Karpas-422 (cell line): ENCODE measurements at places on chromosomes 7 and 10.

- no peaks in the 10 kb centered on the region for H3K4me1 ChIP-seq
- no peaks in the 10 kb centered on the region for H3K36me3 ChIP-seq
- no peak for DNase-seq
- H3K27me3 ChIP-seq: 0 out of 2 replicates have a peak, but pooled peaks cover 3% of the 10 kb centered on the region
- no peak overlapping the region for H3K4me3 ChIP-seq
Measured at GRCh38 chr7:103445228-103446048, 569 bp downstream of the SLC26A5 start.

- DNase-seq: no peak
- peaks cover 11% of the 10 kb centered on the region for H3K4me1 ChIP-seq
- no peak overlapping the region for H3K27ac ChIP-seq
- peaks cover 7% of the 10 kb centered on the region; the same call in 1 of the 2 replicates for H3K36me3 ChIP-seq
Measured at GRCh38 chr10:35050568-35050967, 39.6 kb downstream of the CUL2 start.

DNA sequence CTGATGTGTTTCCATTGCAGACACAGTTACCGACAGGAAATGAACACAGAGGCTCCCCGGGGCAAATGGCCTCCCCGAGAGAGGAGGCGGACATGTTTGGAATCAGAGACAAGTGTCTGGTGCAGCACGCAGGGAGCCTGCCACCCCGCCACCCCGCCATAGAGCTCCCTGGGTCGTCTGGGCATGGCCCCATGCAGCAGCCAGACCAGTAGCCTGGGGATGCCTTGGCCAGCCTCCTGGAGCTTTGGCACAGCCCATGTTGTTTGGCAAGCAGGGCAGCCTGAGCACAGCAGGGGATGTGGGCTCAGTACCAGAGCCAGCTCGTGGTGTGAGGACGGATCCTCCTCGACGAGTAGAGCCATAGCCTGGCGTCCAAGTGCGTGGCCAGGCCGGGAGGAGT, 80.8 kb downstream of the NKX6-2 start:
- no peak overlapping the region for H3K4me3 ChIP-seq
- no peak overlapping the region for H3K27ac ChIP-seq
- H3K36me3 ChIP-seq: no peaks in the 10 kb centered on the region; the same call in 1 of the 2 replicates
- DNase-seq: no peak
- H3K27me3 ChIP-seq: no peaks in the 10 kb centered on the region
- no peaks in the 10 kb centered on the region for H3K4me1 ChIP-seq

DNA sequence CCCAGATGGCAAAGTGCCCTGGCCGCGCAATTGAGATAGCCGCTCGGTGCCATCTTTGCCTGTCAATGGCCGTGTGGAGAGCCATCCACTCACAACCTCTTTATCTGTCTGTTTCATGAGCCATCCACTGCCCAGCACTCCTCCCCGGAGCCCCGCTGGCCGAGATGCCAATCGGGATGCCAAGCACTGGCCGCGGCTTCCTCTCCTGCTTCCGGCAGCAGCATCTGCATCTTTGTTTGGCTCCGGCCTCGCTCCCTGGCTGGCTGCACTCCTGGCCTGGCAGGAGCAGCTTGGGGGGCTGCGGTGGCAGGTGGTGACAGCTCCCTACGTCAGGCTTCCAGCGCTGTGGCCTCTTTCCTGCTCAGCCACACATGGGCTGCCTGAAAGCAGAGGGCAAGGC, 231.7 kb downstream of the USP6NL start:
- no peak for DNase-seq
- H3K4me1 ChIP-seq: no peaks in the 10 kb centered on the region
- no peak overlapping the region for H3K4me3 ChIP-seq
- H3K27me3 ChIP-seq: no peaks in the 10 kb centered on the region
- no peak overlapping the region for H3K27ac ChIP-seq
- no peaks in the 10 kb centered on the region for H3K36me3 ChIP-seq

DNA sequence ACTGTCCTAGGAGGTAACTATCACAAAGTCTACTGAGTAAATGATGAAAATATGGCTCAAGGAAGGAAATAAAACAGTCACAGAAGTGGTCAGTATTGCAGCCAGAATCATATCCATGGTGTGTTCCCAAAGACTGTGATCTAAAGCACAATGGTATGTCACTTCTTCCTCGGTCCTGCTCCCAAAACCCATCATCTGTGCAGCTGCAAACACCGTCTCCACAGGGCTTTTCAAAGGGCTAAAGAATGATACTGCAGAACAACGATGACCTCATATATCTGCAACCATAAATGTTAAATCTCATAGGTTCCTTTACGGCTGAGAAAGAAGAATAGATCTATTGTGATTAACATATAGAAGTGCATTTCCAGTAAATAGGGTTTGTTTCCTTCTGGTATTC, 465.0 kb downstream of the GRID1 start:
- DNase-seq: no peak
- H3K36me3 ChIP-seq: no peaks in the 10 kb centered on the region
- H3K27me3 ChIP-seq: no peaks in the 10 kb centered on the region
- no peak overlapping the region for H3K27ac ChIP-seq
- no peaks in the 10 kb centered on the region for H3K4me1 ChIP-seq

- no peaks in the 10 kb centered on the region for H3K4me1 ChIP-seq
- no peaks in the 10 kb centered on the region for H3K27me3 ChIP-seq
- no peak overlapping the region for H3K27ac ChIP-seq
Measured at GRCh38 chr10:129568583-129569344, 101.7 kb downstream of the MGMT start.

DNA sequence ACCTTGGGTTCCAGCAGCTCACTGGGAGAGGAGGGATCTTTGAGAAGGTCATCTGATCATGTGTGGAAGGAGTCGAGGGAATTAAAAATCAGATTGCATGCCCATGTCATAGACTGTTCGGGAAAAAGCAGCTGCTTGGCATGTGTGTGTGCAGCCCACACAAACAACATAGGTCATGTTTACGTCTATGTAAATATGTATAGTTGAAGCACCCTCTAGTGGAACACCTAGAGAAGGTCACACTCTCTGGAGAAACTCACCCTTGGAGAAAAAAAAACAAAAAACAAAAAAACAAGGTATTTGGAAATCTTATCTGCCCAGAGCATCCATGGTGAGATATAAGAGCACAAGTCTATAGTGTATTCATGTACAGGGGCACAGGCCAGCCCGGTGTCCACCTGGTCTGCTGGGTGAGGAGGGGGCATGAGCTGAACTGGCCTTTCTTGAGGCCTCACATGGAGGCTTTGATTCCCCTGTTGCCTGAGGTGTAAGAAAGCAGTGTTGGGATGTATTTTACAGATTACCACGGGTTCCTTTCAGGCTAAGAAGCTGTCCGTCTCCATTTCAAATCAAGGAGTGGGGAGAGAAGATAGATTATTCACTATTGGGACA, 98.0 kb downstream of the NPY start:
- H3K4me3 ChIP-seq: no peak overlapping the region
- no peaks in the 10 kb centered on the region for H3K36me3 ChIP-seq
- H3K27ac ChIP-seq: no peak overlapping the region
- H3K4me1 ChIP-seq: no peaks in the 10 kb centered on the region
- no peaks in the 10 kb centered on the region for H3K27me3 ChIP-seq
- DNase-seq: peak; percentile 43

GRCh38 chr7:75694638-75695399, 43.9 kb downstream of the HIP1 start:
- H3K4me1 ChIP-seq: peaks cover 11% of the 10 kb centered on the region
- no peaks in the 10 kb centered on the region for H3K27me3 ChIP-seq
- DNase-seq: no peak
- H3K27ac ChIP-seq: no peak overlapping the region
- no peaks in the 10 kb centered on the region for H3K36me3 ChIP-seq

DNA sequence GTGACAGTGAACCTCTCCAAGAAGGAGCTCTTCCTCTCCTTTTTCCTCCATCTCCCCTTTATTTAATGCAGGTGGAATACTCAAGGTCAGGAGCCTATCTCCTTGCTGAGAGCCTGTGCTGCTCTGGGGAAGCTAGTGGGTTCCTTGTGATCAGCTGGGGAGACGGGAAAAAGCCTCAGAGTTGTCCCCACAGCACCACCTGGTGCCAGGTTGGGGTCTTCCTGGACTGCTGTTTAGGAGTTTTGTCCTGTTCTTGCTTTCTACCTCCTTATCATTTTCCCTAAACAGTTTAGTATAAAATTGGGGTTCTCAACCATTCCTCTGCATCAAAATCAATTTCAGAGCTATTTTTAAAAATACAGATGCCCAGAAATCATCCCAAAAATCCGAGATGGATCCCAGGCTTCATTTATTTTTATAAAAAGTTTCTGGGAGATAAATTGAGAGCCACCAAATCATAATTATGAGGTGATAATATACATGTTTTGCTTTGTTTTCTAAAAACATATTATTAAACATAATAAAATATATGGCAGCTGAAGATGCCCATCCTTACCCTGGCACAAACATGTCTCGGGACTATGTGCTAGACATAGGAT, 44.3 kb downstream of the MACC1 start:
- peak overlapping the region; percentile 1; the same call in 1 of the 2 replicates for H3K27ac ChIP-seq
- H3K4me1 ChIP-seq: peaks cover 31% of the 10 kb centered on the region
- peak; percentile 70 for DNase-seq
- no peaks in the 10 kb centered on the region for H3K36me3 ChIP-seq

GRCh38 chr7:66837007-66837406, 84.0 kb upstream of the TMEM248 start:
- H3K36me3 ChIP-seq: no peaks in the 10 kb centered on the region
- no peaks in the 10 kb centered on the region for H3K27me3 ChIP-seq
- no peak overlapping the region for H3K27ac ChIP-seq
- peak; percentile 86 for DNase-seq
- H3K4me3 ChIP-seq: no peak overlapping the region

DNA sequence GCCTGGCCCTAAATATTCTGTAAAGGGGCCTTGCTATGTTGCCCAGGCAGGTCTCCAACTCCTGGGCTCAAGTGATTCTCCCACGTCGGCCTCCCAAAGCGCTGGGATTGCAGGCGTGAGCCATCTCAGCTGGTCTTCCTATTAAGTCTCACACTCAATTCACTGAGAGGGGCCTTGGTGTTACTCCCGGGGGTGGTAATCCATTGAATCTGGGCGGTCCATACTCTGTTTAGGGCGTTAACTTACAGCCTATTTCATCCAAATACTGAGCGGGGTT, 665 bp upstream of the SRRT start:
- H3K27me3 ChIP-seq: no peaks in the 10 kb centered on the region
- peaks cover 28% of the 10 kb centered on the region for H3K4me1 ChIP-seq
- H3K4me3 ChIP-seq: peak overlapping the region; percentile 78
- no peak for DNase-seq
